Activated CD4-positive, alpha-beta memory T cell treated with anti-CD3 and anti-CD28 coated beads, Interleukin-2, amount 10 ng/mL, durations not matched to agents 7 days and 5 days (primary cell): ENCODE measurements at places on chromosomes 6 and 20. TPM values are rescaled to one million over a fixed set of nuclear protein-coding genes. Genes with fewer than 3 reads are reported as not detected.

DNA sequence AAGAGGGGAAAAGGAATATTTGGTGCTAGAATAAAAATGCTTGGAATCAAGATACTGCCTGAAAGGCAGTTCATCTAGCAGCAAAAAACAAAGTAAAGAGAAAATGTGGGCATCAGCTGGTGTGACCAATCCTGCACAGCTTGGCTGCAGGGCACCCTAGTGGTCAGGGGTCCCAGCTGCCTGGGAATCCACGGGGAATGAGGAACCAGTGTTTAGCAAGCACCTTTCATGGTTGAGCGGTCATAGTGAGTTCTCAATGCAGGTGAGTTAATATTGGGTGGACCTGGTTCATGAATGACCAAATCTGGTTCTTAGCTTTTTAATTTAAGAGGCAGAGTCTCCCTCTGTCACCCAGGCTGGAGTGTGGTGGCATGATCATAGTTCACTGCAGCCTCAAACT lies 53.3 kb downstream of the CAP2 start:
- DNase-seq: no peak

DNA sequence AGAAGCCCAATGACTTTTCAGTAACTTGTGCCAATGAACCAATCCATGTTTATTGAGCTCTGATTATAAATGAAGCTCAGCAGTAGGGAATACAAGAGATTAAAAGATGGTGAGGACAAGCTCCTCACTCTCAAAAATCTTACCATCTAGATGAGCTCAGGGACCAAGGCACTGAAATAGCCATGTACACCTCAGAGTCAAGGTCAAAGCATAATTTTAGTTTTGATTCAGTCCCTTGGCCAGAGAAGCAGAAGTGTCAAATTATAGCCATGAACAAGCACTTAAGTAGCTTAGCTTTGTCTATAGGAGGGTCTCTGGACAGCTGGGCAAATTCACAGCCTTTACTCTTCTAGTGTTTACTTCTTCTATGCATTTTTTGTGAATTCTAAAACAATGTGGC lies 131.0 kb upstream of the DTNBP1 start:
- no peak for DNase-seq

DNA sequence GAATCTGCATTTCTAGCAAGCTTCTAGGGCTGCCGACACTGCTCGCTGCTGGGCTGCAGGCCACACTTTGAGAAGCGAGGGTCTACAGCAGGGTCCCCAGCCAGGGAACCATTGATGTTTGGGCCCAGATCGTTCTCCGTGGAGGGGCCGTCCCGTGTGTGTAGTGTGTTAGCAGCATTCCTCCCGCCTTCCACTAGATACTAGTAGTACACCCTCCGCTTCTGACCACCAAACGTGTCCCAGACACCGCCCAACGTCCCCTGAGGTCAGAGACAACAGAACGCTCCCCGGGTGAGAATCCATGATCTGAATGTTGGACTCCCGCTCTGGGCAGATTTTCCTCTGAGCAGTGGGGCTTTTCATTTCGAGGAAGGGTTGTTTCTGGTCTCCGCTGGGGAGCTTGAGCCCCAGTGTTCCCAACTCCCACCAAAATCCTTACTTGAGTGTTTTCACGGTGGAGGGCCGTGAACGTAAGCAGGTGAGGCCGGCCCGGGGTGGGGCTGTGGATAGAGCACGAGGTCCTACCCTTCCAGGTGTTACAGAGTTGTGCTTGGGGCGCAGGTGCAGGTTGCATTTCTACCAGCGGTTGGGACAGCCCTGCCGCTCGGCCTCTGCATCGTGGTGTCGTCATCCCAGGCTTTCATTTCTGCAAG lies 124.6 kb downstream of the SYCP2 start:
- peak; percentile 10 for DNase-seq

DNA sequence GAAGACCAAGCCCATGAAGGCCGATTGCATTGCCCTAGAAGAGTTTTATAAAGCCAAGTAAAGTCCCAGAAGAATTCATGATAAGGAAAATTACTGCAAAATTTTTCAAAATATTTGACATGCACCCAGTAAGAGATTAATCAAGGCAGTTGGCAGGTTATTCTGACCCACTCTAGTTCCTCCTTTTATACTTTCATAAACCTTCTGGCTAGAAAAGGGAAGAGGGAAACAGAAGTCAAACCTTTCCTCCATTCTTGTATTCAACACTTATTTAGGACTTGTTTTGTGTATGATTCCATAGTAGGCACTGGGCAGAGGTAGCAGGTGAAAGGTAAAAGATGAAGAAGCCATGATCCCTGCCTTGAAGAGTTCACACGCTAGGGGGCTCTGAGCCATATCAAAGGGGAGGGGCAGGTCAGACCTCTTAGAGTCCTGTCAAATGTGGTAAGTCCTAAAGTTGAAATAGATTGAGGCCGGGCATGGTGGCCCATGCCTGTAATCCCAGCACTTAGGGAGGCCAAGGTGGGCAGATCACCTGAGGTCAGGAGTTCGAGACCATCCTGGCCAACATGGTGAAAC lies 85.4 kb downstream of the NDUFAF5 start:
- no peak for DNase-seq

GRCh38 chr6:36563237-36563927 lies 16.1 kb upstream of the STK38 start:
- no peak for DNase-seq

GRCh38 chr6:42138630-42139619 lies 3.5 kb downstream of the C6orf132 start:
- DNase-seq: no peak

DNA sequence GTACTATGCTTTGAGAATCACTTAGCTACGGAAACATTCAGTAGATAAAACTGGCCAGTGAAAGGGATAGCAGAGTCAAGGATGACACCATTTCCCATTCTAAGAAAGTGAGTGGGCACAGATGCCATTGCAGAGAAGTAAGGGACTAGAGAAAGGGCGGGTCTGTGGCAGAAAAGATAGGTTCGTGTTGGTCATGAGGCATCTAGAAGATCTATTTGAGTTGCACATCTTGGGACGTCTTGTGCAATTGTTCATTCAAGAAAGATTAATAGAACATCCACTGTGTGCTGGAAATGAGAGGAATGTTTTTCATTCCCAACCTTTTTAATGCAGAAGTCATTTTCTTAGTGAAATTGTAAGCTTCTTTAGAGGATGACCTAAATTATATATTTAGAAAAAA lies 161.7 kb downstream of the PLCB1 start:
- no peak for DNase-seq

DNA sequence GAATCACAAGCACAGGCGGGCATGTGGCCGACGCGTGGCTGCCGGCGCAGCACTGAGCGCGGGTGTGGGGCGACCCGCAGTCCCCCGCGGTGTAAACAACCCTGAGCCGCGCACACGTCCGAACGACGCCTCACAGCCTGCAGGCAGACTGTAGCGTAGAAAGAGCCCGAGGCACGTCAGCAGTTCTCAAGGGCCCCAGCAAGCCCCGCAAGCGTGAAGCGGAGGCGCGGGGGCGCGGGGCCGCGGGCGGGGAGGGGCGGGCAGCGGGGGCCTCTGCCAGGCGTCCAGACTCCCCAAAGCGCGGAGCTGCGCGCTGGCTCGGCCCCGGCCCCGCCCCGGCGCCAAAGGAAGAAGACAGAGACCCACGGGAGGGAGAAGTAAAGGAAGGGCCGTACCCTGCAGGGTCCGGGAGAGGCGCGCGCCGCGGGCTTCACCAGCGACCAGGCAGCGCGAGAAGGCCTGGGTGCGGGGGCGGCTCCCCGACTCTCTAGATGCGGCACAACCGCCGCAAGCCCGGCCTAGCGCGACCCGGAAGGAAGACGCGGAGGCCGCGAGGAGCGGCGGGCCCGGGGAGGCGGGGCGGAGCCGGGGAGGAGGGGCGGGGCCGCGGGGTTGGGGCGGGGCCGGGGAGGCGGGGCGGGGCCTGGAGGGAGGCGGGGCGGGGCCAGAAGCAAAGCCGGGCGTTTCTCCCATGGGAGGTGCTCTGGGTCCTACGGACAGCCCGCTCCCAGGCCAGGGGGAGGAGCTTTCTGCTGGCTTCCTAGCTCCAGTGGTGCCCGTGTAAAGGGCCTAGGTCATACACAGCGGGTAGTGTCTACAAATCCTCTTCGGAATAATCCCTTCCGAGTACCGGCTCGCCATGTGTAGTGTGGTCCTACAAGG lies at the start of gene FBXL4:
TSS of gene FBXL4 (minus strand) at position 536 of the 882 bp plus-strand sequence. CDS start 20,958 bp downstream, outside the sequence.
- peak; percentile 82 for DNase-seq

- no peak for DNase-seq
These were observed 302.7 kb downstream of the RFPL4B start for GRCh38 chr6:112649853-112650252.

Gene FAM209A
- total RNA-seq: 1.4 TPM

Gene TCF21
- not detected for total RNA-seq
